ENCODE measurements at places on chromosomes 2 and 18. TPM values are rescaled to one million over a fixed set of nuclear protein-coding genes. Genes with fewer than 3 reads are reported as not detected.

DNA sequence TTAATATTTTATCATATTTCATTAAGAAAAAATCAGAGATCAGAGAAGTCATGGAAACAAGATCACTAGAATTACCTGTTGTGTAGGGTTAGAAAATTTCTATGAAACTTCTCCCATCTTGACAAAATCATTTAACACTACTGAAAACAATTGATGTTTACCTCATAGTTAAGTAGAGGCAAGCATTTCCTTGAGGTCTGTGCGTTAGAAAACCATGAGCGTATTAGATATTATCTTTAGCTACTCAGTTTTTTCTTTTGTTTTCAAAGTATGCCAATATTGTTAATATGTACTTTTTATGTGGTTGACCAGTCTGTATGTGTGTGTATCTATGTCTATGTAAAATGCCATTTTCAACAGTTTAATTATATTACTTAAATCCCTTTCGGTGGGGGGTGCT is 335.7 kb downstream of the PARD3B start:
- peaks cover 5% of the 10 kb centered on the region for H3K4me1 ChIP-seq
- no peak overlapping the region for H3K27ac ChIP-seq
- no peak overlapping the region for H3K4me3 ChIP-seq
- no peaks in the 10 kb centered on the region for H3K27me3 ChIP-seq
- H3K36me3 ChIP-seq: no peaks in the 10 kb centered on the region
- DNase-seq: no peak

CD8B gene
- not detected for total RNA-seq

DNA sequence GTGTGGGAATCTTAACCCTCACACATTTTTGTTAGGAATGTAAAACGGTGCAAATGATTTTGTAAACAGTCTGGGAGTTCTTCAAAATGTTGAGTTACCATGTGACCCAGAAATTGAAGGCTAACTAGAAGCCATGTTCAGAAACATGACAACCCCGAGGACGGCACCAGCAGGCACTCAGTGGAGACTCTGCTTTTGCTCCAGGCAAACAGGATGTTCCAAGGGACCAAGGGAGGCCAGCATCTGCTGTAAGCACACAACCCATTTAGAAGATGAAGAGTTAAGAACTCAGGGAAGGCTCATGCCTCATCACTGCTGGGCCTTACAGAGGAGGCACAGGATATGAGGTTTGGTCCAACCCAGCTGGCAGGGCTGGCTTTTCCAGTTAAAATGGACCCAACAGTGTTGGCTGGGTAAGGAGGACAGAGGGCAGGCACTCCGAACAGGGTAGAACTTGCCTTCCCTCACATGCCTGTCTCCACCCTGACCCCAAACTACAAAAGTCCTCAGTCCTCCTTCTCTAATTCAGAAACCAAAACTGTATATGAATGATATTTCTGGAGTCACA is 23.6 kb downstream of the PARD6G start:
- no peaks in the 10 kb centered on the region for H3K4me1 ChIP-seq
- no peak for DNase-seq
- H3K27me3 ChIP-seq: no peaks in the 10 kb centered on the region
- no peak overlapping the region for H3K27ac ChIP-seq

GRCh38 chr2:207768866-207769596 is 675 bp downstream of the FZD5 start:
- peak overlapping the region; percentile 71 for H3K4me3 ChIP-seq
- peaks cover 26% of the 10 kb centered on the region for H3K4me1 ChIP-seq
- H3K27ac ChIP-seq: peak overlapping the region; percentile 73

DNA sequence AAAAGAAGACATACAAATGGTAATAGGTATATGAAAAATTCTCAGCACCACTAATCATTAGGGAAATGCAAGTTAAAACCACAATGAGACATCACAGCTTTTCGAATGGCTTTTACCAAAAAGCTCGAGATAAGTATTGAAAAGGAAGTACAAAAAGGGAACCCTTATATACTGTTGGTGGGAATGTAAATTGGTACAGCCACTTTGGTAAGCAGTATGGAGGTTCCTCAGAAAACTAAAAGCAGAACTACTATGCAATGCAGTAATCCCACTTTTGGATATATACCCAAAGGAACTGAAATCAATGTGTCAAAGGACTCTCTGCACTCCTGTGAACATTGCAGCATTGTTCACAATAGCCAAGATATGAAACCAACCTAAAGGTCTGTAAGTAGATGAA is 107.5 kb upstream of the SPATS2L start:
- no peak overlapping the region for H3K4me3 ChIP-seq
- no peaks in the 10 kb centered on the region for H3K36me3 ChIP-seq
- no peak for DNase-seq
- no peaks in the 10 kb centered on the region for H3K4me1 ChIP-seq
- no peaks in the 10 kb centered on the region for H3K27me3 ChIP-seq

MAP3K20 gene
- 151 TPM for total RNA-seq

- no peak overlapping the region for H3K27ac ChIP-seq
- no peaks in the 10 kb centered on the region for H3K36me3 ChIP-seq
- H3K4me3 ChIP-seq: no peak overlapping the region
- DNase-seq: no peak
- H3K4me1 ChIP-seq: no peaks in the 10 kb centered on the region
These were observed 193.0 kb downstream of the ACTR3 start for GRCh38 chr2:114082731-114083433.
